ENCODE measurements at places on chromosomes 3 and 15. TPM values are rescaled to one million over a fixed set of nuclear protein-coding genes. Genes with fewer than 3 reads are reported as not detected.

DNA sequence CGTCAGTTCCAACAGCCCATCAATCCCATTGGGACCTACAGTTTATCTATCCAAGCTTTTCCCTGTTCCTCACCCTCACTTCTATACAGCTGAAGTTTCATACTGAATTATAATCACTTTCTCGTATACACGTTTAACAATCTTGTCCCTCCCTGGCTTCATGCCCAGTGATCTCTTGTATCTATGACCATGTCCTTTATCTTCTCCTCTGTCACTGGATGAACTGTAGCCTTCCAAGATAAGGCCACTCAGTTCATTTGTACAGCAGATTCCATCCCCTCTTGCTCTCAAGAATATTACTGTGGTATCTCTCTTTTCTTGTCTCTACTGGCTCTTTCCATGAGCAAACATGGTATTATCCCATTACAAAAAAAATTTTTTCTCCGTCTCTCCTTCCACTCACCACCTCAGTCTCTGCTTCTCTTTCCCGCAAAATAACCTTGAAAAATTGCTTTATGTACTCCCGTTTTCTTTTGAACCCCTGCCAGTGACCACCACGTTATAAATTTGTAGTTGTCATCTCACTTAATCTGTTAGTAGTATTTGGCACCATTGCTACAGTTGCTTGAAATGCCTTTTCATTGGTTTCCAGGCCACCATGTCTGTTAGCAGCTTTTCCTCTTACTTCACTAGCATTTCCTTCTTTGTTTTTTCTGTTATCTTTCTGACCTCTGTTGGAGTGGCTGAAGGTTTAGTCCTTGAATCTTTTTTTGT is 9.4 kb downstream of the CTNNB1 start:
- DNase-seq, result no peak

DNA sequence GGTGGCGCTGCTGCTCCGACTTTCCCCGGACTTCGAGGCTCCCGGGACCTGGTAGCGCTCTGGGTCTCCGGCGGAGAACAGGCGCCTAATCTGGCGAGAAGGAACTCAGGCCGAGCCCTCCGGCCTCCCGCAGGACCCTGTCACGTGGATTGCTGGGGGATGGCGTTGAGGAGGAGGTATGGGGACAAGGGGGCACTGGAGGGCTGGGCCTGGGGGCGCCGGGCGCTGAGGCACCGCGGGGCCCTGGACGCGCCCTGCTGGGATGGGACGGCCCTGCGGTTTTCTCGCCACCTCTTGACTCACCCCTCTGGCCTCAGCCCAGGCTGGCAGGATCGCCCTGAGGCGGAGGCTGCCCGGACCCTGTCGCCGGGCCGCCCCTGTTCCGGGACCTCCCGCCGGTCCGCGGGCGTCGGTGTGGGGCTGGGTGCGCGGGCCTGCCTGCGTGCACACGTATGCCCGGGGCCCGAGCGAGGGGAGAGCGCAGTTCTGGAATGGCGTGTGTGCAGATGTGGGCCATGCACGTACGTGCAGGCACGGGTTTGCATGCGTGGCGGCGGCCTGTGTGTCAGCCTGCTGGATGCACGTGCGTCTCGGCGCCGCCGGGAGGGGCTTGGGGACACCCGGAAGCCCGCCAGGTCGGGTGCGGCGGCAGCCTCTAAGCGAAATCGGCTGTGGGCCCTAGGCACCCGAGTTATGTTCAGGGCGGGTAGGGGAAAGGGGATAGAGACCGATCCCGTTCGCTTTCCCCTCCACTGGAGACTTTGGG is 752 bp downstream of the C15orf39 start:
- DNase-seq, result peak; percentile 95

DNA sequence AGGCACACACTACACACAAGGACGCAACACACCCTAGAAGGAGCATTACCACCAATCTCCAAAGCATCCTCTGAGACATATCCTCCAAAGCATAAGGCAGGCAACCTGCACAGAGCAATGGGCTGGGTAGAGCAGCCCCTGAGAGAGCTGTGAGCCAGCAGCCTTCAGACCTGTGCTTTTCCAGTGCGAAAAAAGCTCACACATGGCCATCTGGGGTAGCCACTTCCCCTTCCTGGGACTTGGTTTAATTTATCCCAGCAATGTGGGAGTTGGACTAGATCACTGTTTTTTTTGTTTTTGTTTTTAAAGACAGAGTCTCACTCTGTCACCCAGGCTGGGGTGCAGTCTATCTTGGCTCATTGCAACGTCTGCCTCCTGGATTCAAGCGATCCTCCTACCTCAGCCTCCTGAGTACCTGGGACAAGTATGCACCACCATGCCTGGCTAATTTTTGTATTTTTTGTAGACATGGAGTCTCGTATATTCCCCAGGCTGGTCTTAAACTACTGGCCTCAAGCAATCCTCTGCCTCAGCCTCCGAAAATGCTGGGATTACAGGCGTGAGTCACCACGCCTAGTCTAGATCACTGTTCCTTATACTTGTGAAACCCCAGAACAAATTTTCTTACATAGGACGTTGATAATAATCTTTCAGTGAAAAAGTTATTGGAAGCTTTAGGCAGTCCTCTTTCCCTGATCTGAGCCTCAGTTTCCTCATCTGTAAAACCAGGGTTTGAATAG is 18.9 kb downstream of the PTPN23 start:
- DNase-seq, result peak; percentile 55

- peak; percentile 63 for DNase-seq
Measured at GRCh38 chr15:60351066-60351465, 46.7 kb downstream of the ANXA2 start.

MASP1 gene
- 32.1 TPM for total RNA-seq

GRCh38 chr15:80638553-80639167 is 56.5 kb upstream of the ABHD17C start:
- no peak for DNase-seq

DNA sequence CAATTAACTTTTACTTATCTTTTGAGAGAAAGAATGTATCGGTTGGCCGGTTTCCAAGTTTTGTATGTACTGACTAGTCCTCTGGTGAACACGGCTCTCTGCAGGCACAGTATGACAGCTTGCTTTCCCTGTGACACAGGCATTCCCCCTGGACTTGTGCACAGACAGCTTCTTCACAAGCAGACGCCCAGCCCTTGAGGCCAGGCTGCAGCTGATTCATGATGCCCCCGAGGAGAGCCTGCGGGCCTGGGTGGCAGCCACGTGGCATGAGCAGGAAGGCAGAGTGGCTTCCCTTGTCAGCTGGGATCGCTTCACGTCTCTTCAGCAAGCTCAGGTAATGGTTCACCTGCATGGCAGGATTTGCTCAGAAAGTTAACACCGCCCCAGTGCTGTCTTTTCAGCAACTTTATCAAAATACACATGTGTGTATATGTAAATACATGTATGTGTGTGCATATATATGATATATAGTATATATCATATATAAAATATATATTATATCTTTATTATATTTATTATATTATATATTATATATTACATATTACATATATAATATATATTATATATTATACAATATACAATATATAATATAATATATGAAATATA is 25.5 kb downstream of the FAN1 start:
- DNase-seq, result peak; percentile 30

DNA sequence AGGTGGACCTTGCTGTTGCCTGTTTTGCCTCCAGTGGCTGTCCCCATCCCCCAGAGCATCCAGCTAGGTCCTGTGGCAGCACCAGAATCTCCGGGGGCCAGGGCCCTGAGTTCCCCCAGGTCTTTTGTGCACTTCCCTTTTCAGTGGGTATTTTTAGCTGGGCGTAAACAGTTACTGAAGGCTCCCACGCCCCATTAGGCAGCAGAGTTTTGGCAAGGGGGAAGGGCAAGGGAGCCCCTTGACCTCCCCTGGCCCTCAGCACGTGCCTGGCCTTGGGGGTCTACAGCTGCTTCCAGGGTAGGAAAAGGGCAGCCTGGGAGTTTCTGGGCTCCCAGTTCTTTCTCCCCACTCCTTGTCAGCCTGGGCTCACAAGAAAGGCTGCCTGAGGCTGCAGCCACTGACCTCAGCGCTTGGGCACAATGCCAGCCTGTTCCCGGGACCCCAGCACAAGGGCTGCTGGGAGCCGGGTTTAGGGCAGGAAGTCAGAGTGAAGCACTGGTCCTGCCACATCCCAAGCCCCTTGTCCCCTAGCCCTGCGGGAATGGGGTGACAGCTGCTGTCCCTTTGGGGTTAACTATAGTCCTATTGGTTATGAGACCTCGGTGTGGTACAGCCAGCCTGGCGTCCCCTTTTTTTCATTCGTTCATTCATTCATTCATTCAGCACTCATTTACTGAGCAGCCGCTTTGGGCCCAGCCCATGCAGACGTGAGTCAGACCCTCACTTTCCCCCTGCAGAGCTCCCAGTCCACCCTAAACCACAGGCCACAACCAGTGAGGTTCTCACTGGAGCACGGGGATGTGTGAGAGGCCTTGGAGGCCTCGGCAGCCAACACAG is 8.4 kb downstream of the CSK start:
- DNase-seq, result peak; percentile 78

- no peak for DNase-seq
Measured at GRCh38 chr3:168539909-168540308, 444.2 kb upstream of the GOLIM4 start.

GRCh38 chr3:45979378-45979777 is 16.2 kb downstream of the FYCO1 start:
- DNase-seq, result no peak

GRCh38 chr3:9682096-9682495 is 21.5 kb upstream of the CPNE9 start:
- no peak for DNase-seq

GRCh38 chr3:136106101-136106500 is 90.0 kb downstream of the MSL2 start:
- no peak for DNase-seq

- no peak for DNase-seq
Measured at GRCh38 chr15:81211376-81211775, 14.7 kb downstream of the IL16 start.

CCDC12 gene
- 15.2 TPM for total RNA-seq
